HFFc6 (cell line): ENCODE measurements at places on chromosomes 16 and 17. TPM values are rescaled to one million over a fixed set of nuclear protein-coding genes. Genes with fewer than 3 reads are reported as not detected.

PRDM7 gene
- total RNA-seq: not detected in 3 replicates

WSB1 gene
- total RNA-seq: 61.9 to 67.0 TPM (median 64.2 TPM) in 3 replicates

NPIPB13 gene
- 0.91 and 2.0 TPM in 2 replicates for total RNA-seq

SLC2A4 gene
- 0.07 TPM in 2 of 3 replicates, not detected in the other for total RNA-seq

PLXDC1 gene
- 0.37 to 1.9 TPM (median 1.1 TPM) in 3 replicates for total RNA-seq

SDR42E1 gene
- total RNA-seq: not detected in 3 replicates

CACNB1 gene
- 5.6 to 7.4 TPM (median 7.1 TPM) in 3 replicates for total RNA-seq

HDAC5 gene
- total RNA-seq: 55.0 to 82.9 TPM (median 80.4 TPM) in 3 replicates

SOX9 gene
- 1.0 to 3.7 TPM (median 2.4 TPM) in 3 replicates for total RNA-seq

ABCA8 gene
- 0.18 TPM in 1 of 3 replicates, not detected in the others for total RNA-seq

KRTAP16-1 gene
- not detected in 3 replicates for total RNA-seq

NOG gene
- total RNA-seq: 21.1 to 21.3 TPM (median 21.2 TPM) in 3 replicates

KCNH6 gene
- total RNA-seq: not detected in 3 replicates

CCL5 gene
- not detected in 3 replicates for total RNA-seq

PRRT2 gene
- 1.9 to 4.3 TPM (median 2.6 TPM) in 3 replicates for total RNA-seq

CAPNS2 gene
- total RNA-seq: 0.24 to 0.27 TPM in 2 of 3 replicates, not detected in the other

TBC1D3C gene
- 0.89 TPM in 1 of 3 replicates, not detected in the others for total RNA-seq

CFAP119 gene
- total RNA-seq: 3.5 to 6.3 TPM (median 4.3 TPM) in 3 replicates

KRTAP2-3 gene
- 46.2 to 138 TPM (median 94.9 TPM) in 3 replicates for total RNA-seq

MRPL45 gene
- 38.2 to 42.3 TPM (median 41.2 TPM) in 3 replicates for total RNA-seq

ITGAD gene
- not detected in 3 replicates for total RNA-seq

EFCAB5 gene
- 0.13 to 0.75 TPM (median 0.27 TPM) in 3 replicates for total RNA-seq

CBX2 gene
- total RNA-seq: 0.86 and 1.8 TPM in 2 replicates

NPIPA7 gene
- 6.1 to 11.7 TPM (median 8.7 TPM) in 3 replicates for total RNA-seq

TMEM94 gene
- total RNA-seq: 42.1 and 44.7 TPM in 2 replicates

UBALD1 gene
- 23.5 to 34.1 TPM (median 29.8 TPM) in 3 replicates for total RNA-seq

UMOD gene
- not detected in 3 replicates for total RNA-seq

PDK2 gene
- total RNA-seq: 31.9 to 36.5 TPM (median 35.6 TPM) in 3 replicates

ZPBP2 gene
- not detected in 3 replicates for total RNA-seq

ASPHD1 gene
- 5.8 to 15.3 TPM (median 7.2 TPM) in 3 replicates for total RNA-seq

UTS2R gene
- total RNA-seq: not detected in 2 replicates

ACSF2 gene
- total RNA-seq: 15.6 to 23.9 TPM (median 16.8 TPM) in 3 replicates

AIPL1 gene
- not detected in 3 replicates for total RNA-seq

STH gene
- not detected in 3 replicates for total RNA-seq

ZDHHC1 gene
- total RNA-seq: 2.9 to 4.9 TPM (median 4.2 TPM) in 3 replicates

TMEM238L gene
- total RNA-seq: not detected in 3 replicates

IQCK gene
- total RNA-seq: 3.4 to 5.0 TPM (median 3.5 TPM) in 3 replicates

GGT6 gene
- not detected in 3 replicates for total RNA-seq

CNGB1 gene
- total RNA-seq: 0.02 TPM in 1 of 3 replicates, not detected in the others

ZP2 gene
- not detected in 3 replicates for total RNA-seq

KRTAP2-4 gene
- total RNA-seq: not detected in 2 replicates

TMEM114 gene
- total RNA-seq: not detected in 2 replicates

FBXL20 gene
- total RNA-seq: 13.5 to 19.5 TPM (median 15.7 TPM) in 3 replicates

AOC3 gene
- 0.05 TPM in 1 of 3 replicates, not detected in the others for total RNA-seq

BAIAP3 gene
- 0.11 TPM in 1 of 2 replicates, not detected in the other for total RNA-seq

C16orf46 gene
- total RNA-seq: 0.35 to 0.39 TPM in 2 of 3 replicates, not detected in the other

NXPH3 gene
- 0.75 to 1.6 TPM (median 0.82 TPM) in 3 replicates for total RNA-seq

CD300E gene
- total RNA-seq: not detected in 3 replicates

PYDC1 gene
- not detected in 3 replicates for total RNA-seq

SGCA gene
- total RNA-seq: 0.50 to 0.87 TPM (median 0.65 TPM) in 3 replicates

SDR42E2 gene
- not detected in 3 replicates for total RNA-seq

TBC1D3 gene
- total RNA-seq: 0.26 TPM in 1 of 2 replicates, not detected in the other

KRTAP1-5 gene
- total RNA-seq: 74.7 to 105 TPM (median 87.6 TPM) in 3 replicates

GAST gene
- not detected in 3 replicates for total RNA-seq

SCNN1G gene
- total RNA-seq: not detected in 3 replicates

TNK1 gene
- total RNA-seq: 0.20 to 0.46 TPM (median 0.27 TPM) in 3 replicates
